ENCODE measurements at places on chromosomes 12 and 14.

GRCh38 chr12:95622879-95623278, 71.6 kb upstream of the USP44 start:
- no peak for ATAC-seq

- ATAC-seq, result peak; percentile 3
Observed at GRCh38 chr12:57631566-57632072, 1.4 kb downstream of the B4GALNT1 start.

DNA sequence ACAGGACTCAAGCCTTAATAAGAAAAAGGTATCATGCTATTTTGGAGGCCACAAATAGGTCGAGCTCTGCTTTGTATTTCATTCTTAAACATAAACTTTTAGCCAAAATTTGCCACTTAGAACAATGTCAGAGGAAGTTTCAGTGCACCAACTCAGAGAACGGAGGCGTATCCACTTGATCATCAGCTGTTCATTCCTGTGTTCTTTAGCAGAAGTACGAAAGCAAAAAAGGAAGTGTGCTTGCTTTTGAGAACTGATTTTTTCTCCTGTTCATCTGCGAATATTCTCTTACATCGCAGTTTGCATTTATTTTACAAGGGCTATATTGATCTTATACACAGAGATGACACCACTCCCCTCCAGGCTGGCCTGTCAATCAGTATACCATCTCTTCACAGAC, 188.6 kb upstream of the SOX5 start:
- ATAC-seq, result no peak

GRCh38 chr12:63913929-63914328, 69.4 kb downstream of the SRGAP1 start:
- no peak for ATAC-seq

DNA sequence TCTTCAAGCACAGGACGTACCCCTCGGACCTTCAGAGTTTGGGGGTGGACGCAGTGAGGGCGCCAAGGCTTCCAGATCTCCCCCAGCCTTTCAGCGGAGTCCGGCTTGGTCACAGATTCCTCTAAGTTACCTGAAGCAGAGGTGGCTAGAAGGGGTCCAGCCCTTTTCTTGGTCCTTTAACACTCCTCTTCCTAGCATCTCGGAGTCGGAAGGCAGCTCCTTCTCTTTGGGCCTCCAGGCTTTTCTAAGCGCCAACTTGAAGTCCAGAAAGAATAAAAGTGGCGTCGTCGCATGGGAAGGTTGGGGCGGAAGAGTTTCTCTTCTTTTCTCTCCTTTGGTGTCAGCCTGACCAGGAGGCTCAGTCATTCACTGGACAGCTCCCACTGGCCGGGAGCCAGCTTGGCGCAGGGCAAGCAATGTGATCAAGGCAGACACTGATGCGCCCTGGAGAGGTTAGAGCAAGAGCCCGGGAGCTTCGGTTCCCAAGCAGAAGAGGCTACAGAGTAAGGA, 9.6 kb downstream of the OR6S1 start:
- ATAC-seq, result peak; percentile 37

DNA sequence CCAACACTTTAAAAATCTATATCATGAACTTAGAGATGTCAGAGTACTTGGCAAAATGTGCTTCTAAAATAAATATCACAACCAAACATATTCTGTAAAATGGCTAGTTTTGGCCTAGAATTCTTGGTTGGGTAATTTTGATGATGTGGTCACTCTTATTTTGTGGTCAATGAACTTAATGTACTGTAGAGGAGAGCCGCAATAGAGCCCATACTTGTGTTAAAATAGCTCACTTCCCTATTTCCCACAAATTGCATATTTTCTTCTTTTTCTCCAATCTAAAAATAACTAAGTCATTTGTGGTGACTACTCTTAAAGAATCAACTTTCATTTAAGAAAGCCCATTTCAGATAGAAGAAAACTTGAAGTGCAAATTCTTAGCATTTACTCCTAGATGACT, 619.4 kb downstream of the CCER1 start:
- ATAC-seq, result no peak

DNA sequence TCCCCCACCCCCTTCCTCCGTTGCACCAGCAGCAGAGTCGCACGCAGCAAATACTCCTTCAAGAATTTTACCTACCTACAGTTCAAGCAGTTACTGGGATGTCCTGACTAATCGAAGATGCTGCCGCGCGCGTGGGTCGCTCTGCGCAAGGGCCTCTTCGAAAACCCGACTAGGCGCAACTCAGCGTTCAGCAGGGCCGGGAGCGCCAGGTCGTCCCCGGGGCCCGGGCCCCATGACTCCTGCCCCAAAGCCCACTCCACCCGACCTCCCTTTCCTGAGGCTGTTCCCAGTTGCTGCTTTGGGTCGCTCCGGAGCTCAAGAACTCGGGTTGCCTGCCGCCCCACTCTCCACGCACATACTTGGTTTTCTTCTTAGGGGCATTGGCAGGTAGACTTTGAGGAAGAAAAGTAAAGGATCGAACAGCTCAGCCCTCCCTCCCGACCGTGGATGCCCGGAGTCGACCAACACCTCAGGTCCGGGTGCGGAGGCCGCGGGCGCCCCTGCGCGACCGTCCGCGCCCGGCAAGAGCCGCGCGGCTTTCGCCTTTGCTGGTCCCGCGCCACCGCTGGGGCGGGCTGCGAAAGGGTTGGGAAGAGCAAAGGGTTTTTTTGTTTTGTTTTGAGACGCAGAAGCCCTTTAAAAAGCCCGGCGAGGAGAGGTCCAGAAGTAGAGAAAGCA, 1.9 kb downstream of the BMP4 start:
- ATAC-seq, result no peak

DNA sequence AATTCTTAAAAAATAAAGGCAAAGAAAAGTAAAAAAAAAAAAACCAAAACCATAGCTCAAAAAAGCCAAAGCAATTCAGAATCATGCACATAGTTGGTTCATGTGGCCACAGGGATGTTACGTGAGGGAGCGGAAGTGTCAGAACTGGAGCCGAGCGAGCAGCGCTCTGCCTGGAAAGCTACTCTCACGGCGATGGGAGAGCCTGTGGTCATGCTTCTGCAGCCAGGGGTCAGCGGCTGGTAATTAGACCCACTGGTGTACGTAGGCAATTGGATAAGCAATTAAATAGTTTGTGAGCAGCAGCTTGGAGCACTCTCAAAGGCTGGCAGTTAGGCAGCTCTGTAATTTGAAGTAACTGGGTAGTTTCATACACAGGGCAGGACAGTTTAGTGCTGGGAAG, 58.1 kb downstream of the TRHDE start:
- ATAC-seq, result no peak

GRCh38 chr14:65360144-65360784, 52.3 kb upstream of the FUT8 start:
- no peak for ATAC-seq

GRCh38 chr14:104792101-104792884, 3.3 kb downstream of the AKT1 start:
- no peak for ATAC-seq

- peak; percentile 3 for ATAC-seq
Observed at GRCh38 chr12:53299101-53299453, 418 bp upstream of the MYG1 start.

- ATAC-seq, result no peak
Observed at GRCh38 chr14:89325299-89325883, 91.6 kb downstream of the FOXN3 start.

- ATAC-seq, result no peak
Observed at GRCh38 chr14:71514941-71515919, 417.0 kb upstream of the RGS6 start.

- ATAC-seq, result no peak
Observed at GRCh38 chr12:110677982-110678381, 10.9 kb downstream of the HVCN1 start.

DNA sequence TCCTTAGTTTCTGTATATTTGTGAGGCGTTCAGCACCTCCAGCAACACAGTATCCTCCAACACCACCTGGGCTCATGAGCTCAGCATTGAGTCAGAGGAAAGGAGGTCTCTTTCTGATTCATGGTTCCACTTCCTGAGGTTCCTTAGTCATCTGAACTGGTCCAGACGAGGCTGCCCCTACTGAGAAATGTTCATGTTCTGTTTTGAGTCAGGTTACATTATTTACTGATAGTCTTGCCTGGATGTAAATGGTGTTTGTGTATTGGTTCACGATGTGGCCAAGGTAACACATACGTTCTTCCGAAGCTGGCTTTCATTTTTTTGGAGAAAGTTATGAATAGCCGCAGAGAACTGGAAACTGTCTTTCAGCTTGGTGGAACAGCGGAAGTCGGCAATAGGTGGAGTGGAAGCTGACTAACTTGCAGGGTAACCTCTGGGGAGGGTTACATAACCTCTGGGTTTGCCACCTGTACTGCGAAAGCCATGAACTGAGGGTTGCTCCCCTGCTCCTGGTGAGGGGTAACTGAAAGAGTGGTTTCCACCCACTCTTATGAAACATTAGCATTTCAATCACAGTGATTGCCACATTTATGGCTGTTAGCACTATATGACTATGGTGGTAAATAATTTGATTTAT, 42.2 kb upstream of the MANSC4 start:
- peak; percentile 41 for ATAC-seq
